Activated CD8-positive, alpha-beta T cell treated with anti-CD3 and anti-CD28 coated beads for 36 hours (primary cell): ENCODE measurements at places on chromosomes 2 and 18.
A peak's percentile ranks its signal among the peaks of the same experiment; 100 is the strongest.

DNA sequence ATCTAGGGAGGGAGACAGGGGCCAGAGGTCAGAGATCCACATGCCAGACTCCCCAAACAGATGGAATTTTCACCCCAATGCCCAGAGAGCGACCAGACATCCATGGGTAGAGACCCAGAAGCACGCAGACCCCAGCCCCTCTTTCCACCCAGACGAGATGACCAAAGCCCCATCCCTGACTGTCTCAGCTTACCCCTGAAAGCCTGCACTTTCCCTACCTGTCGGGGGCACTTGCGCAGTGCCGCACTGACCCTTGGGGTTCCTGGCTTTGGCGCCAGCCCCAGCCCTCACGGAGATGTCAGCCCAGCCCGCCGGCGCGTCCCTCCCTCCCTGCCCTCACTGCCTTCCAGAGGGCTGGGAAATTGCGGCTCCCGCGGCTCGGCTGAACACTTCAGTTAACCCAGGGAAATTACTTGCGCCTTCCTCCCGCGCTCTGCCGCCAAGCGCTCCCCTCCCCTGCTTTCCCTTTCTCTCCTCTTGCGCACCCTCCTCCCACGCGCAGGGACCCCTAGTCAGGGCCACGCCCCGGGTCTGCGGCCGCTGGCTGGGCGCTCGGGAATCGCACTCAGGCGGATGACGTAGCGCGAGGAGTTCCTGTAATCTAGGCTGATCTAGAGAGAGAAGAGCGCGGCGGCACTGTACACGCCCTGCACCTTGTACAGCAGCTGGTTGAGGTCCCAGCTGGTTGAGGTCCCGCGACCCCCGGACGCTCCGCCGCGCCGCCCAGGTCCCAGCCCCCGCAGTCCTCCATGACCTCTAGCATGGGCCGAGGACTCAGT, 12.0 kb downstream of the ALPG start:
- DNase-seq = peak; percentile 67

DNA sequence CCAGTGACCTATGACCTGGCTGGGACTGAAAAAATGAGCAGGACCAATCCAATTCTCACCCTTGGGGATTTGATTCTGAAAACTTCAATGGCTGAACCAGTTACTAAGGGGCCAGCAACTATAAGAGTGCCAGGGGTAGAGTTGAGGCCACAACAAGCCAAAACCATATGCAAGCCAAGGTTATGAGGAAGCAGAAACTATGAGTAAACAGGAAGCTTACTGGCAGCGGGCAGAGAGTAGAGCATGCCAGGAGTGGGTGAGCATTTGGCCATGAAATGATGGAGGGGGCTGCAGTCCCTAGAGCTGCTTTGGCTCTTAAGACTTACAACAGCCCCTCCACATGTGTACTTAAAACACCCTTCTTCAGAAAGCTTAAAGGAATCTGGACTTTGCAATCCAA, 82.4 kb downstream of the RBMS1 start:
- DNase-seq = peak; percentile 68

DNA sequence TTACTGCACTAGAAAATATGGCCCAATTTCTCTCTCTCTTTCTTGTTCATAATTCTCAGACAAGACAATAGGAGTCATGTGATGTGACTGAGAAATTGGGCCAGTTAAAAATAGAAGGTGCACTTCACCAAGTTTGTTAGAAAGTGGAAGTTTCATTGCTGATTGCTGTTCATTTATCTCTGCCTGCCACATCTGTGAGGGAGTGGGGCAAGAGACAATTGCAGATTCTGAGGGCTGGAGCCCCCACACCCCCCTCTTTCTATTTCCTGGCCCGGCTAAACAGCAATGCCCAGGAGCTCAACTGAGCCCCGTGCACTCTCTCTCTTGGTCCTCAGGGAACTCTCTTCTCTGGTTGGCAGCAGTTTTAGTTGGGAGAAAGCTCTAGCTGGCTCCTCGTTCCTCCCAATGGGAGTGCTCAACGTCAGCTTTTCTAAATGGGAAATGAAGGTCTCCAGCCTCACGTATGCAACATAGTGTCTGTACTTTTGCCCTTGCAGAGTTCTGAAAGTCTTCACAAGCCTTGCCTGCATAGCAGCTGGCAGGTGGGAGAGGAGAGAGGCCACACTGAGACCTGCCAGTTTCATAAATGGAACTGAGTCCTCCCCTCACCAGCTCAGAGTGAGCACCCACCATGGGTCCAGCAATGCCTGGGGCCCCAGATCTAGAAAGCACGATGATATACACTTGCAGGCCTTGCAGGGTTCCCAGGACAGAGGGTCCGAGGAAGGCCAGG, 115.7 kb downstream of the MYCN start:
- DNase-seq = no peak

DNA sequence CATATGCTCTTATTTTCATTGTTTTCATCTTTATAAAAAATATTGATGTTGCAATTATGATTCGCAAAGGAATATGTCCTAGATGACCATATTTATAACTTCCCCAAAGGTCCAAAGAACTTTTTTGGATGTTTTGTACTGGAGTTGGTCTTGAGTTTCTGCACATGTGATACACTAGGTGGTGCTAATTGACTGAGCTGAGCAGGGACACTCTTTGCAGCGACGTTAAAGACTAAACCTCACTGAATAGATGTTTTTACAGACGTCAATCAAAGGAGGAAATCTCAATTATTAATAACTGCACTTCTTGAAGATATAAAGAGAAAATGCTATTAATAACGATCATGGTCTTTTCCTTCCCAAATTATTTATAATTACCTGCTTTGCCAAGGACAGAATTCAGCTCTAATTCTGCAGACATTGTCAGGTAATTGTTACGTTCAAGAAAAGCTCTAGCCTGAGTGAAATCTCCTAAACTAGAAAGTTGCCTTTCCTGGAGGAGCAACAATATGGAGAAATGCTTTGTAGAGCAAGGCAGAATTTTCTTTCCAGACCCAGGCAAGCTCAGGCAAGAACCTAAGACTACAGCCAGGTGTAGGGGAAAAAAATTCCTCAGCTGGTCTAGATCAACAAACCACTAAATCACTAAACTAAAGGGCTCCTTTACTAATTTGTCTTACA, 119.3 kb upstream of the RBBP8 start:
- peak; percentile 5 for DNase-seq
